Kidney capillary endothelial cell (primary cell): ENCODE measurements at places on chromosomes 12 and 14.

GRCh38 chr14:101490771-101491170 is 70.5 kb upstream of the DIO3 start:
- no peak for DNase-seq

DNA sequence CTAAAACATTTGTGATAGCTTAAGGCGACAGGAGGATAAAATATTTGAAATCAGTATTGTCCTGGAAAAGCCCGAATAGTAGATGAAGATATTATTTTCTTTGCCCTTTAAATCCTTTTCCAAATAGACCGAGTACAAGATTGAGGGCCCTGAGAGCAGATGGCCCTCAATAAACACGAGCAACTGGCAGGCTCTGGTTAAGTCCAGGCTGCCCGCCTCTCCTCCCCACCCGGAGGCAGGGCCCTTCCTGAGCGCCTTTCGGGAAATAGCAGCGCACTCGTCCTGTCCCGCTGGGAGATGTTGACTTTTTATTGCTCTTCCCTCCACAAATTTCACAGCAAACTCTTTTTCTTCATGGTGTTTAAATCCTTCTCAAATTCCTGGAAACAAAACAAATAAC is 50.8 kb upstream of the MAX start:
- no peak for DNase-seq

GRCh38 chr12:3081886-3082285 is 4.7 kb downstream of the TSPAN9 start:
- DNase-seq = no peak

GRCh38 chr12:132186208-132186856 is 42.1 kb downstream of the NOC4L start:
- no peak for DNase-seq

DNA sequence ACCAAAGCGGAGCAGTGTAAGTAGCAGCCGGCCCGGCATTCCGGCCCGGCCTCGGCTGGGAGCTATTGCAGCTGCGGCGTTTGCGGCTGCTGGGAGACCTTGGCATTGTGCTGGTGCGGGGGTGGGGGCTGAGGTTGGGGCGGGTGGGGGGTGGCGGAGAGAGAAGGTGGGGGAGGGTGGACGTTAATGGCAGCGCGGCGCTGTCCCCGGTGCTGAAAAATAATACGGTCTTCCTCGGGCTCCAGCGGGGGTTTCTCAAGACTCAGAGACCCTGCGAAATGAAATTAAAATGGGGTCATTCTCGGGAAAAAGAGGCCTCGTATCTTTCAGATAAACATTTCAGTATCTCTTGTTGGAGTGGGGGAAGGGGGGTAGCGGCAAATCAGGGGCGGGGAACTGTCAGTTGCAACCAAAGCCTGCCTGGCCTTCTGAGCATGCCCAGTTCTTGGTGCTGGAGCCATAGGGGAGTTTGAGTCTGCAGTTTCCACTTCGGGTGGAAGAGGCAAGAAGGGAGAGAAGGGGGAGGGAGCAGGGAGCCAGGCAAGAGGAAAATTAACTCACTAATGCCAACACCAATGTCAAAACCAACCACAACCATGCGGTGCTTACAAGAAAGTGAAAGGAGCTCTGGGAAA is 414 bp downstream of the UNC79 start:
- peak; percentile 0 for DNase-seq

DNA sequence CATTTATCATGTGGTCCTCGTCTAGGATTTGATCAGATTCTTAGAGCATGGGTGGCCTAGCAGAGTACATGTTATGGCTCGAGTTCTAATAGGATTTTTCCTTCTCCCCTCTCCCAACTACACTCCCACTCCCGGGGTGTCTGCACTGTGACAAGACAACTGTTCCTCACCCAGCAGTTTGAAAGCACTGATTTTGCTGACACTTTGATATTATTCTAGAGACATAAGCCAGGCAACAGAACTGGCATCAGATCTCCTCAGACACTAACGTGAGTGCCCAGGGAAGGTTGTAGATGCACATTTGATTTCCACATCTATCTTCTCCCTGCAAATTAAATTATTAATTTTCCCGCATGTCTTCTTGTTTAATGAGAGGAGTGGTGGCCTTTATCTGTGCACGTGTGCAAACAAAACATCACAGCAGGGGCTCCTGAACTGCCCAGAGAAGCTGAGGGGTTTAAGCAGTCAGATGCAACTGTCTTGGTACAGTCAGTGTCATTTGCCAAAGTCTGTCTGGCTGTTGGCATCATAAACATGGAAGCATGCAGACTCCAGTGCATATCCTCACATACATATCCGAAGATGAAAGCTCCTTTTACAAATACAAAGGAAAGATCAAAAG is 491.8 kb downstream of the NPAS3 start:
- DNase-seq = no peak

GRCh38 chr14:58701604-58702003 is 63.8 kb downstream of the DACT1 start:
- no peak for DNase-seq

DNA sequence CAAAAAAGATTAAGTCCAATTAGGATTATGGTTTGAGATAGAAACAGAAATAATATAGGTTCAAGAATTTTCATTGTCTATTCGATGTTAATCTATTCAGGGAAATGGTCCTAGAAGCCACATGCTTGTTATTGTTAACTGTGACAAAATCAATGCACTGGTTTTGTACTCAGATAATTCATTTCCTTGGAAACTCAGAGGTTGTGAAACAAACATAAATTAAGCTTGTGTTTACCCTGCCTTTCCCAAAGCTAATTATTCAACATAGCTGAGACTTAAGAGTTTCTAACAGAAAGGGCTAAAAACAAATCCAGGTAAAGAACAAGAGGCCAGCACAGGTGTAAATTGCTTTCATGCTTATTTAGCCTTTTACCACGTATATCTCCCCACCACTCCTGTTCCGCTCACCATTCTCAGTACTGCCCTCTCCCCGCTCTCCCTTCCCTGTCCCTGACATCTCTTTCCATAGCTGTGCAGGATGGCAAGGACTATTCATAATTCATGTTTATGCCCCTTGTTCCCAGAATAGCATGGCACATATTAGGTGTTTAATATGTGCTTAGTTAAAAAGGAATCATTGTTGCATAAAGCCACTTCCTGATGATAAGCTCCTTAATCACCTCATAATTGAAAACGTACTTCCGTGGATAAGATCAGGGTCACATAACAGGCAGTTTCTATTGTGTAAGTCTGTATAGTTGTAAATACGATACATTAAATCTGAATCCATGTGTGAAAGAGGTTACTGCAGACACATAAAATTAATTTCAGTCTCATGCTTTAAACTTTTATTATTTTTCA is 131.8 kb upstream of the USP15 start:
- DNase-seq = peak; percentile 47

DNA sequence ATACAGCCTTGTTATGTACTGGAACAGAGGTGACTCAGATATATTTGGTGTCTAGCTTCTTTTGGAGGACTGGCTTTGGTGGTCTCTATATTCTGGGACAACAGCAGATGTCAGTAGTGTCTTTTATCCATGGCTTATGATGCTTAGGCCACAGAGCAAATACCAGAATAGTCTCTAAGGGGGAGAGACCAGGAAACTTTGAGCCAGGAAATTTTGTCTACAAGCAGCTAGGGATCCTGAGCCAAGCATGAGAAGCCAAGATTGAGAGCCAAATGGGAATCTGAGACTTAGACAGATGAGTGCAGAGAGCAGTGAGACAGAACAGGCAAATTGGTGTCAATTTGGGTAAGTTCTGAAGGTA is 28.4 kb upstream of the PTPRR start:
- DNase-seq = no peak

- DNase-seq = no peak
Measured at GRCh38 chr14:61875483-61875882, 113.3 kb downstream of the SNAPC1 start.

DNA sequence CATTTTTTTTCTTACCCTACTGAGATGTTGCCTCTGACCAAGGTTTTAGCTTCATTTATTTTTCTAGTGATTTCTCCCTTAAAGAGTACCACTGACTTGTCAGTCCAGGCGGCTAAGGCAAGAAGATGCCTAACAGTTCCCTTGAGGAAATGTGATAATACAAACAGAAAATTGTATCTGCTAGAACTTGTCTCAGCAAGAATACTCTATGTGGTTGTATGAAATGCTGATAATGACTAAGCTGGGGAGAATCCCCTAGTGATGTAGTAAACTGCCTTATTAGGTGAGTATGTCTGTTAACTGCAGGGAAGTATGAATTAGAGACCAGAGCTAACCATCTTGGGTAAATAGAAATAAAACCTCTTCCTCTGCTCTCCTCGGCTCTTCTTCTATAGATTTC is 6.7 kb downstream of the C12orf54 start:
- no peak for DNase-seq

DNA sequence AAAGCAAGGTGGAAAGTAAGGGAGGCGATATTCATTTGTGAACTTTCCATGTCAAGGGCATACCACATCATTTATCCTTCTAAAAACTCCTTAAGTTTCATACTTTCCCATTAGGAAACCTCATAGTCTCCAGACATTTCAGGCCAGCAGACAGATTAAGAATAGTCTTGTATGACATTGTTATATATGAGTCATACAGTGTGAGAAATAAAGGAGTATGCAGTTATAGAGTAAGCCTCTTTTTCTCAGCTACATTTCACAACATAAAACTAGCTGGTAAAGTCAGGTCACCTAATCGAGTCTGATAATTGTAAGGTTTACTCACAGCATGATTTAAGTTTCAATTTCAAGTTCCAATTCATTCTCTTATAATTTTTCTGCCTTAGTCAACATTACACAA is 164.3 kb downstream of the GRIP1 start:
- peak; percentile 9 for DNase-seq

- no peak for DNase-seq
Measured at GRCh38 chr14:37142835-37143401, 29.5 kb downstream of the SLC25A21 start.

GRCh38 chr12:98344046-98344930 is 171.1 kb upstream of the TMPO start:
- DNase-seq = no peak

DNA sequence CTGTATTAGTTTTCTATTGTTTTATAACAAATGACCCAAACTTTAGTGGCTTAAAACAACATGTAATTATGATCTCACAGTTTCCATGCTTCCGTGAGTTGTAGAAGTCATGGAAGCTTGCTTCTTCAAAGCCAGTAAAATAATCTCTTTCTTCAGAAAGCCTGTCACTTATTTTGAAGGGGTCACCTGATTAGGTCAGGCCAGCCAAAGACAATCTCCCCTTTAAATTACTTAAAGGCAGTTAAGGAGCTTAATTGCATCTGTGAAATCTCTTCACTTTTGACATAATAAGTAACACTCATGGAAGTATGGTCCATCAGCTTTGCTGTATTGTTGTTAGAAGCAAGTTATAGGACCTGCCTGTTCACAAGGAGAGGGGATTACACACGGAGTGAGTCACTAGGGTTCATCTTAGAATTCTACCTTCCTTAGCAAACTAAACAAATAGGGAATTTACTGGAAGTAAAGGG is 89.8 kb downstream of the FAR2 start:
- DNase-seq = peak; percentile 38

DNA sequence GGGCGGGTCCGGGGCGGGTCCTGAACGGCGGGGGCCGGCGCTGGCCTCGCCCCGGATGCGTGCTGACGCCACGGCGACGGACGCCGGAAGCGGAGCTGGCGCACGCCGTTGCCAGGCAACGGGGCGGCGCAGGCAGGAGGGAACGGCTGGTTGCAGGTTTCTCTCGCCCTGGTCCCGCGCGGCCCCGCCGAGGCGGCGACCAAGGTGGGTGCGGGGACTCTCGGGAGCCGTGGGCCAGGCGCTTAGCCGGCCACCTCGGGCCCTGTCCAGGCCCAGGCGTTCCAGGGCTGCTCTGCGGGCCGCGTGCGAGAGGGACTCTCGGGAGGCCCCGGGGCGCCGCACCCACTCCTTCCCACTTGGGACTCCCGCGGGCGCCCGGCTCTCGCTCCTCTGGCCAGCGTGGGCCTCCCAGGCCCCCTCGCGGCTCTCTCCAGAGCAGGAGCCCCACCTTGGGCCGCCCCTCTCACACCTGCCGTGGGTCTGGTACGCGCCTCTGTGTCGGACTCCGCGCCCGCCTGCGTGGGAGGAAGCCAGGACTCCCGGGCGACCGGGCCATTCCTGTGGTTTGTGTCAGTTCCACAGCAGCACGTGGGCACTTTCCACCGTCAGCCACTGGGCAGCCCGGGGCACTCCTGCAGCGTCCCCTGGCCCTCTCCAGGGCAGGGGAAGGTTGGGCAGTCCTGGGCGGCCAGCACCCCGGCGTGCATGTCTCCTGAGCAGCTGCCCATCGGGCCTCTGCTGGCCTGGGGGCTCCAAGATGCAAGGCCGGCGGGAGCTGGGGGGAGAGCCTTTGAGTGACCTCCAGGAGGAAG is at the start of gene CLBA1:
Gene CLBA1, plus strand, starts transcription at position 114 of the 812 bp plus-strand sequence. Its CDS starts 644 bp downstream, at position 758.
- peak; percentile 88 for DNase-seq

DNA sequence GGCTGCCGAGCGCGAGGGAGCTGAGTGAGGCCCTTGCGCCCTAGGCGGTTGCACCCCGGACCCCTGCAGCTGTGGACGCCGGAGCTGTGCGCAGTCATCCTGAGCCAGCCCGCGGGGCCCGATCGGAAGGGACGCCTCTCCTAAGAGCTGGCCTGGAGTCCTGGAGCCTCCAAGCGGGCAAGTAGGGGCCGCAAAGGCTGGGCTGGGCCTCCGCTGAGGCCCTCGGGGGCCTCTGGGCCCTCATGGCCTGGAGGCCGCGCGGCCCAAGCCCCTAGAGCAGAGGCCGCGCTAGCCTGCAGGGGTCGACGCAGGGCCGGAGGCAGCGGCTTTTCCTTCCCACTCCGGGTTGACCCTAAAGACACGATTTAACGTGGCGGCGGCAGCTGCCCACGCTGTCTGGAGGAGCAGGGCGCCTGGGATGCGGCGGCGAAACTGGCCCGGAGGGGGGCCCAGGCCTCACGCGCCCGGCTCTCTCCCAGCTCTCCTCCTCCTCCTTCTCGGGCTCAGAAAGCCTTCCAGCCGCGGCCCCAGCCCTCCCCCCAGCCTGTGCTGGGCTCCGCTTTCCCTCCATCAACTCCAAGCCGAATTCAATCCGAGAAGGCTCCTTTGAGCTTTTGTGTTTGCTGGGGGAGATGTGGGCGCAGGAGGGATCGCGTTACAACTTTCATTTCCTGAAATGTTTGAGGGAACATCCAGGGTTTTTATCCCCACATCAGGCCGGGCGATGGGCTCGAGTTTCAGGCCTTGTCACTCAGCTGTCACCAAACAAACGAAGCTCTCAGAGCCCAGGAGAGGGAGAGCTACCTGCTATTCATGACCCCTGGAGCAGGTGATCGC is 11.6 kb downstream of the SIX1 start:
- no peak for DNase-seq

GRCh38 chr12:109841356-109841755 is 8.2 kb upstream of the TRPV4 start:
- DNase-seq = no peak

- no peak for DNase-seq
Measured at GRCh38 chr12:65540140-65540539, 261.7 kb downstream of the MSRB3 start.

GRCh38 chr14:74275241-74275841 is 27.4 kb downstream of the ABCD4 start:
- no peak for DNase-seq

- DNase-seq = no peak
Measured at GRCh38 chr14:61238611-61239245, 42.4 kb downstream of the TMEM30B start.

- no peak for DNase-seq
Measured at GRCh38 chr14:102554821-102555819, 37.3 kb upstream of the RCOR1 start.

- no peak for DNase-seq
Measured at GRCh38 chr14:69749956-69750355, 17.0 kb upstream of the SRSF5 start.

- DNase-seq = no peak
Measured at GRCh38 chr12:79552192-79552591, 138.6 kb downstream of the PAWR start.
